Mesothelial cell of epicardium (in vitro differentiated cells): ENCODE measurements at places on chromosomes 11 and 22.

GRCh38 chr11:122758974-122759373 is 79.3 kb upstream of the CRTAM start:
- DNase-seq = no peak

GRCh38 chr11:12389676-12390657 is 12.6 kb downstream of the PARVA start:
- no peak for DNase-seq

GRCh38 chr22:27687984-27688545 is 113.5 kb downstream of the MN1 start:
- no peak for DNase-seq

GRCh38 chr22:20566420-20567260 is 59.2 kb downstream of the MED15 start:
- no peak for DNase-seq

DNA sequence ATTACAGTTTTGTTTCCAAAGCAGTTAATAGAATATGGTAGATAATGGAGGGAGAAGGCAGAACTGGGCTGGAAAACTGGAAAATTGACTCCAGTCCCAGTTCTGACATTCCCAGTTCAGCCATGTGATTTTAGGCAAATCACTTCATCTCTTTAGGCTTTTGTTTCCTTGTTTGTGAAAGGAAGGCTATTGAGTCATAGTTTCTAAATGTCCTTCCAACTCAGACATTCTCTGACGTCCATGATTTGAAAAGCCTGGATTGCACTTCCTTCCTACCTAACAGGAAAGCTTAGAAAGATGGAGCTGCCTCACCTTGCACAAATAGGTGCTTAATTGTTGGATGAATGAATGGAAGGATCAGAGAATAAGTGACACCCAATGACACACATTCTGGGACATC is 19.8 kb upstream of the GALNT18 start:
- no peak for DNase-seq

- DNase-seq = no peak
Measured at GRCh38 chr22:29208879-29209623, 3.4 kb downstream of the EMID1 start.

DNA sequence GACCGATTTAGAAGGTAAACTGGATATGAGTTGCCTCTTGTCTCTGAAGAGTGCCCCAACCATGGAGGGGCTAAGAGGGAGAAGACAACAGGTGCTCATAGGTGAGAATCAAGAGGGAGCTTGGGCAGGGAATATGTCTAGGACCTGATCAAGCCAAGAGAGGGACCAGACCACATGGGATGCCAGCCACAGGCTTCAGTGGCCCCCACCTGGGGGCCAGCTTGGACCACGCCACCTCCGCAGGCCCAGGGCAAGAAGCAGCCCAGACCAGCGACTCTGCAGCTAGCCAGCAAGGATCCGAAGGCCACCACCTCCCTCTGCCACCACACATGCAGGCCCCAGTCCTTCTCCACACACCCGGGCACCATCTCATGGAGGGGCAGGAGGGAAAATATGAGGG is 92.5 kb upstream of the LDLRAD3 start:
- DNase-seq = no peak

GRCh38 chr11:66012371-66012945 is 650 bp downstream of the CST6 start:
- DNase-seq = no peak

DNA sequence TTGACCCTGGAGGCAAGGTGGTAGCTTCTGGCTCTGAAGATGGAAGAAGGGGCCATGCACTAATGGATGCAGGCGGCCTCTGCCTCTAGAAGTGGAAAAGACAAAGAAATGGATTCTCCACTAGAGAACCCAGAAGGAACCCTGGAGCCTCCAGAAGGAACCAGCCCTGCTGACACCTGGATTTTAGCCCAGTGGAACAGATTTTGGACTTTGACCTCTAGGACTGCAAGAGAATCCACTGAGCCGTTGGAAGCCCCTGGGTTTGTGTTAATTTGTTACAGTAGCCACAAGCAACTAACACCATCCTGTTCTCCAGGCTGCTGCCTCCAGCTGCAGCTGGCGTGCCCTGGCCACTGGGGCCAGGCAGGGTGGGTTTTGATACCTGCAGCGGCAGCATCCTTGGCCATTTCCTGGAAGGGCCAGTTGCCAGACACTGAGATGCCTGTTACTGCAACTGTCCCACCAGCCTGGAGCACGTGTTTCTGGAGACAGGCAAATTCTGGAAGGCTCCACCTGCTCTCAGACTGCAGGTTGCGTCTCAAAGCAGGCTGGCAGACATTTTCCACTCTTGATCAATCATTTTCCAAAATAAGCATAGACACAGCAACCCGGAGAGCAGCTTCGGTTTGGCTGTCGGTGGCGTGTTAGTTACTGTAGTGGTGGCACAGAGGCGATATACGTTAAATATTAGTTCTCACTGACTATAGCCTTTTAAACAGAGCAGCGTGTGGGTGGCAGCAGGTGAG is 76.8 kb upstream of the PARVG start:
- DNase-seq = no peak

- no peak for DNase-seq
Measured at GRCh38 chr11:72655014-72655413, 19.2 kb downstream of the PDE2A start.

GRCh38 chr11:120420572-120420971 is 84.4 kb downstream of the ARHGEF12 start:
- DNase-seq = no peak
